Fibroblast of skin of scalp (primary cell): ENCODE measurements at places on chromosomes 7 and 10.

DNA sequence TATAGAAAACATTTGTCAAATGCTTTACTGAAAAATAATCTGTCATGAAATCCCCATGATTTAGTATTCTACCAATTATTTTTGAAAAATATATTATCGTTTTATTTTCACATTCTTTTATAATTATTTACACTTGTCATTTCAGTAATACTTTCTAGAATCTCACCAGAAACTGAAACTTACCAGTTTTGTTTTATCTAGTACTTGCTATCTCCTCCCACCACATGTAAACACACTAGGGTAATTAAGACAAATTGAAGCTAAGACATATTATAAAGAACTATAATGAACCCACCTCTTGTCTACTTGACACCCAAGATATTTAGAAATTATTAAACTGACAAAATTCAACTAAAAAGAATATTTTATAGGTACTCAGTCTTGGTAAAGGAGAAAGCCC, 51.5 kb upstream of the GRM3 start:
- DNase-seq, result no peak

GRCh38 chr7:101744588-101744987, 72.8 kb upstream of the CUX1 start:
- no peak for DNase-seq

- no peak for DNase-seq
These were observed 5.1 kb downstream of the HOXA13 start for GRCh38 chr7:27194686-27195379.

DNA sequence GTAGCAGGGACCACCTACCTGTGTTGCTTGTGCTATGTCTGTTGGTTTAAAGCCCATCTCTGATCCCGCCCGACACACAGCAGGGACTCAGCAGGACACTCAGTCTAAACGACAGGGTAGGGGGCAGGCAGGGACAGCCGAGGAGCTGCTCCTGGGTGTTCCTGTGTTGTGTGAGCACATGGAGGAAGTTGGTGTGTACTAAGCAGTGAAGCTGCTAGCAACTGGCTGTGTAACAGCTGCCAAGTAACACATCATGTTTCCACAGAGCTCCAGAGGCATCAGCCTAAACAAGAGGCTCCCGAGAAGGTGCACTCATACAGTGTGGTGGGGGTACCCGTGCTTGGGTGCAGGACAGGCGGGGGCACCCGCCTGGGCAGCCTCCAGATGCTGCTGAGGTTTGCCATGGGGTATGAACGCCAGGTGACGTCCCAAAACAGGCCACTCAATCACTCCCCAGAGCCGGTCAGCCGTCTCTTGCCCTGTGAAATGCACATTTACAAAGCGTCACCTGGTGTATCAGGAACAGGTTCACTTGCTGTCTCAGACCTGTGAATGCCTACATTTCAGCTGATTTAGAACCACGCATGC, 59.6 kb downstream of the PTPRN2 start:
- no peak for DNase-seq

DNA sequence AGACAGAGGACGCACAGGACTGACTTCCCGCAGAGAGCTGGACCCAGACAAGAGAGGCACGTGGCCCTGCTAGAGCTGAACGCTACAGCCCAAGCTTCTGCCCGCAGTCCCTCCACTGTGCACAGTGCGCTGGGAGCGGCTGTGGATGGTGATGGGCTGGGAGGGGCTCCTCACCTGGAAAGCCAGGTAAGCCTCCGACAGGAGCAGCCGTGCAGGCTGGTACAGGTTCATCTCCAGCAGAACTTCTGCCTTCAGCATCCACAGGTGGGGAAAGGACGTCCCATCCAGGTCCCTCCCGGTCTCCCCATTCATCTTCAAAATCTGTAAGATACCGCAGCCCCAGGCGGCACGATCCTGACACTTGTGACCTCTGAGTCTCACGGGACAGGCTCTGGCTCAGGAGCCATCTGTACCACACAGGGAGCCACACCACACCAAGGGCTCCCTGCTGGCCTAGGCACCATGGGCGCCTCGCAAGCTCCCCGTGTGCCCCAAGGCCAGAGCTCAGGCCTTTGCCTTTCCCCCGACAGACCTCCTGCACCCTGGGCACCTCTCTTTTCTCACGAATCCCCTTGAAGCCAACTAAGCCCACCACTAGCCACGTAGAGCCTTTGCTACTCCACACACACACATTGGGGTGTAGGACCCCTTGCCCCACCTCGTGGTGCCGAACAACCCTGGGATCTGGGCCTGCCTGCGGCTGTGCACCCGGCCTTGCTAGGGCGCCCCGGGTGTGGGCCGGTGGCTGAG, 76.3 kb downstream of the CFAP46 start:
- no peak for DNase-seq

GRCh38 chr10:128062881-128063563, 63.2 kb downstream of the MKI67 start:
- DNase-seq, result no peak

- DNase-seq, result no peak
These were observed 10.2 kb downstream of the SSBP1 start for GRCh38 chr7:141748396-141748795.

- DNase-seq, result no peak
These were observed 5.3 kb upstream of the KCNIP2 start for GRCh38 chr10:101848894-101849351.

DNA sequence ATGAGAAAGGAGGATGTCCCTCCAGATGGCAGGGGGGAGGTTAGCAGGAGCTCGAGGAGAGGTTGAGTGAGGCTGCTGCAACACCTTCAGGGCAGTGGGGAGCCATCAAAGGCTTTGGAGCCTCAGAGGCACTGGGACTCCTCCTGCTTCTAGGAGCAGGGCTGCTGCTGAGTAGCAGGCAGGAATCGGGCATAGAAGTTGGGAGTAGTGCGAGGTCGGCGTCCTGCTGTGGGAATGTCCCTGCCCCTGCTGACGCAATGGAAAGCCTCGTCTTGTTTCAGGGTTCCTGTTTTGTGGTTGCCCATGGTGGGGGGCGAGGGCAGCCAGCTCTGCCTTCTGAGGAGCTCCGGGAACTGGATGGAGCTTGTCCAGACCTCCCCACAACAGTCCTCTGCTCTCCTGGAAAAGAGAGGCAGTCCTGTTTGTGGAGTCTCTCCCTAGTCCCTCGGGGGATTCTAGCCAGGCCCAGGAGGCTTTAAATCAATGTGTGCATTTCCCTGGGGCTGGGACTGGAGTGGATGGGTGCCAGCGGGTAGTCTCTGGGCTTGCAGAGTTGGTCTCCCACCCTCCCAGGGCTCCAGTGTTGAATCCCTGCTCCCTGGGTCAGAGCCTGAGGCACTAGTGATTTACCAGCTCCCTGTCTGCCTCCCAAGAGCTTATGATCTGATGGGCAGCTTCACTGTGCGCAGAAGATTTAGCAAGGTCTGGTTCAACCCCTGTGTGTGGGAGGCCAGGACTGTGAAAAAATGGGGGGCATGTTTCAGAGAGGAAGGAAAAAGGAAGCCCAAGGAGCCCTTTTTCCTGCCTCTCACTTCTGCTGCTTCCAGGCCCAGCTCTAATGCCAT, 98.7 kb upstream of the PPIF start:
- peak; percentile 69 for DNase-seq

DNA sequence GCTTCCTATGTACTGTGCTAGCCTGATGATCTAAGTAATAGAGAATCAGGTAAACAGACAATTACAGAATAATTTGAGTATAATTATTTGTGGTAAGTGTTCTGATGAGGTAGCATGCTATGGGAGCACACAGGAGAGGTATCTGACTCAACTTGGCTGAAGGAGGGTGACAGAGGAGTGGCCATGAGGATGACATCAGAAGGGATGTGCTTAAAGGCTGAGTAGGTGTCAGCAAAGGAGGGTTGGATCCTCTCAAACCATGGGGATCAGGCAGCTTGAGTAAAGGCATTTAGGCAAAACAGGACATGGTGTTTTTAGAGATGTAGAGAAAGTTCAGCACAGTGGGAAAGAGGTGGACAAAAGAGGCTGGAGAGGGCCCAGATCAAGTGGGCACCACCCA, 29.0 kb downstream of the KLHDC10 start:
- no peak for DNase-seq

DNA sequence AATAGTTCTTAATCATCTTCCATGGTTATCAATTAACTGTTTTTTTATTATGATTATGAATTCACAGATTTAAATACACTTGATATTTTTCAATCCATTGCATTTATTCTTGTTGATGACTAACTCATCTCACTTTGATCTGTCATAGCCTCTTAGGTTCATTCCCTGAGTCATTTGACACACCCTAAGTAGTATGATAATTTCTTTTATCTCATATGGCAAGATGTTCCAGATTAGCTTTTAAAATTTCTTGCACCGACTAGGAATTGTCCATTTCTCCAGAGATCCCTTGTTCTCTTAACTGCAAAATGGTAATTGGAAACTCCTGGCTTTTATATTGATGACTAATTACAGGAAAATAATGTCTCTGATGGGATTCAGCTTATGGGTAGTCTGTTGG, 87.6 kb upstream of the CCDC6 start:
- DNase-seq, result no peak

DNA sequence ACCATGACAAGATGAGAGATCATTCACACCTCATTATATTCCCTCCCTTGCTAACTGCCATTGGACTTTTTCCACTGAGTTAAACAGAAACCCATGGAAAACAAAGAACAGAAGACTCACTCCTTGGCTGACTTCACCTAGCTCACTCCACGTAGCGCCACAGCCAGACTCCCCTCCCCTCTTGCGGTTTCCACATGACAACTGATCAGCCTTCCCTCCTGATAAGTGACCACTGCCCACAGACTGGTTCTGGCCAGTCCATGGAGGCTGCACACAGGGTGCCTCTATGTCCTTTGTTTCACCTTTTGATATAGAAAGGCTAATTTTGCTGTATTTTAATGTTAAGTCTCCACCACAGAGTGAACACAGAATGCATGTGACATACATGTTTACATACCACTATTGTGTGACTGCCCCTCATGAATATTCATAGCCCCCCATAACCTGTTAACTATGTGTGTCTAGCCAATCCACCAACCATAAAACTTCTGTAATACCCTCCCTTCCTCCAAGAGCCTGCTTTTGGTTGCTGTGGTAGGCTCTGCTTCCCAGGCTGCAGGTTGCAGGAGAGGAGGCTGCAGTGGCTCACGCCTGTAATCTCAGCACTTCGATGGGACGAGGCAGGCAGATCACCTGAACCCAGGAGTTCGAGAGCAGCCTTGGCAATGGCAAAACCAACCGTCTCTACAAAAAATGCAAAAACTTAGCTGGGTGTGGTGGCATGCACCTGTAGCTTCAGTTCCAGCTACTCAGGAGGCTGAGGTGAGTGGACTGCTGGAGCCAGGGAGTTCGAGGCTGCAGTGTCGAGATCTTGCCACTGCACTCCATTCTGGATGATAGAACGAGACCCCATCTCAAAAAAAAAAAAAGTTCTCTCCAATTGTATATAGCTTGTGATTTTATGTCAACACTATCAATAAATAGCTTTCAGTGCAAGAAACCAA, 10.0 kb upstream of the IFIT5 start:
- no peak for DNase-seq
